ENCODE measurements at places on chromosomes 6 and 20. TPM values are rescaled to one million over a fixed set of nuclear protein-coding genes. Genes with fewer than 3 reads are reported as not detected.
A peak's percentile ranks its signal among the peaks of the same experiment; 100 is the strongest.

PRRT1 gene
- total RNA-seq: 1.6 TPM

TFAP2D gene
- not detected for total RNA-seq

LCA5 gene
- 3.6 TPM for total RNA-seq

ATP6V1G2 gene
- 2.7 TPM for total RNA-seq

SLPI gene
- total RNA-seq: 0.74 TPM

DNA sequence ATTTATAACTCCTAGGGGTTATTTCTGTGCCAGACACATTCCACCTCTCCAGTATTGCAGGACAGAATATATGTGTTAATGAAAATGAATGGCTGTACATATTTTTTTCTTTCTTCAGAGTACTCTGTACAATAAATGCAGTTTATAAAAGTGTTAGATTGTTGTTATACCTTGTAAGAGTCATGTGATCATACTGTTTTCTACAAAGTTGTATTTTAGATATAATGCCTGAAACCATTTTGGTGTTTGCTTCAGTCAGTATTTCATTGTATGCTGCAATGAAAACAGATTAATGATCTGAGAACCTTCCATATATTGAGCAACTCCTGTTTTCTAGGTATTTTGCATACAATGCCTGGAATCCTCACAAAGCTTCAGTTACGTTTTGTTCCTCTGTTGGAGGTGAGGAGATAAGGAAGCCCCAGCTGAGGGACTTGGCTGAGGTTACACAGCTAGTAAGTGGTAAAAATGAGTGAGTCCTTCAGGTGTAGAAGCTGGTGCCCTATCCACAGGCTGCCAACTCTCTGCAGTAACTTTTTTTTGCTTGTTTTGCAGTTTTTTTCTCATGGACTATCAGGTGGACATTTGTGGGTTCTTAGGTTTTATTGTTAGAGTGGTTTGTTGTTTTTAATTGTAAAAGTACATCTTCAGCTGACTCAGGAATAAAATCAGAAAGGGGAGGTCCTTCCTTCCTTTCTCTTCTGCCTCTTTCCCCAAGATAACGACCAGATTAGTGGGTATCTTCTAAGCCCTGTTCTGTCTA lies 11.6 kb downstream of the PDCD2 start:
- H3K4me3 ChIP-seq: no peak overlapping the region
- H3K4me1 ChIP-seq: no peaks in the 10 kb centered on the region
- DNase-seq: no peak
- no peaks in the 10 kb centered on the region for H3K27me3 ChIP-seq
- H3K27ac ChIP-seq: no peak overlapping the region
- peaks cover 42% of the 10 kb centered on the region for H3K36me3 ChIP-seq

DNA sequence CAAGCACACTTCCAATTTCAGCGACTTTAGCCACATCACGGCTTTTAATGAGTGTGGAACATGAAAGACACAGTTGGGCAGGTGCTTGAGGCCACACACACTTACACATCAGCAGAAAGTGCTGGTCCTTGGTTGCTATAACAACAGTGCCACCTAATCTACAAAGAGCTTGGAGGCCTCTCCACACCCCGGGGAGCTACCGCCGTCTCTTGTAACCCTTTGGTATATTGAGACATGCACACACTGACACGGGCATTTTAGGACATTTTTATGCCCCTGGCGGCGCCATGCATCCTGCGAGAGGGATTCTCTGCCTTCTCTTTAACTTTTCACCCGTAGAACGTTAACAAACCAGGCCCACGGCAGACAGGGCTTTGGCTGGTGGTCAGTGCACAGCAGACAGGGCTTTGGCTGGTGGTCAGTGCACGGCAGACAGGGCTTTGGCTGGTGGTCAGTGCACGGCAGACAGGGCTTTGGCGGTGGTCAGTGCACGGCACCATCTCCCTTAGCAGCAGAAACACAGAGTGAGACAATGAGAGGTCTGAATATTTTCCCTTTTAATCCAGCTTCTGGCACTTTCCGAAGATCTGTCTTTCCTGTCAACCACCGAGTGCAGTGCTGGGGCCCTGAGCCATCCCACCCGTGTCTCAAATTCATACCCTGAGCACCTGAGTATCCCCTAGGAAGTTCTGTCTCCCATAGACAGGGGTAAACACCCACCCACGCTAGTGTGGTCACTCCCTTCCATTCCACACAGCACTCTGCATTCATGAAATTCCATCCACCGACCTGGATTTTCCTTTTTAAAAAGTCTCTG lies 116.6 kb upstream of the RPS6KA2 start:
- H3K4me1 ChIP-seq: peaks cover 12% of the 10 kb centered on the region
- H3K36me3 ChIP-seq: no peaks in the 10 kb centered on the region
- H3K4me3 ChIP-seq: no peak overlapping the region
- no peaks in the 10 kb centered on the region for H3K27me3 ChIP-seq
- H3K27ac ChIP-seq: peak overlapping the region; percentile 49

DNA sequence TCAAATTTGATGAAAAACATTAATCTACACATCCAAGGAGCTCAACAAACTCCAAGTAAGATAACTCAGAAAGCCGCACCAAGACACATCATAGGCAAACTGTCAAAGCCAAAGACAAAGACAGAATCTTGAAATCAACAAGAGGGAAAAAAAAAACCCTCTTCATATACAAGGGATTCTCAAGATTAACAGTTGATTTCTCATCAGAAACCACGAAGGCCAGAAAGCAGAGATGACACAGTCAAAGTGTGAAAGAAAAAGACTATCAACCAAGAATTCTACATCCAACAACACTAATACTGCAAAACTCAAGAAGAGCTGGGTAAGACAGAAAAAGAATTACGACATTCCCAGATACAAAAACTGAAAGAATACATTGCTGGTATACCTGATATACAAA lies 73.8 kb downstream of the CDK19 start:
- peaks cover 44% of the 10 kb centered on the region for H3K36me3 ChIP-seq
- no peaks in the 10 kb centered on the region for H3K4me1 ChIP-seq
- H3K27ac ChIP-seq: no peak overlapping the region
- H3K27me3 ChIP-seq: peaks cover 3% of the 10 kb centered on the region
- no peak for DNase-seq

DNA sequence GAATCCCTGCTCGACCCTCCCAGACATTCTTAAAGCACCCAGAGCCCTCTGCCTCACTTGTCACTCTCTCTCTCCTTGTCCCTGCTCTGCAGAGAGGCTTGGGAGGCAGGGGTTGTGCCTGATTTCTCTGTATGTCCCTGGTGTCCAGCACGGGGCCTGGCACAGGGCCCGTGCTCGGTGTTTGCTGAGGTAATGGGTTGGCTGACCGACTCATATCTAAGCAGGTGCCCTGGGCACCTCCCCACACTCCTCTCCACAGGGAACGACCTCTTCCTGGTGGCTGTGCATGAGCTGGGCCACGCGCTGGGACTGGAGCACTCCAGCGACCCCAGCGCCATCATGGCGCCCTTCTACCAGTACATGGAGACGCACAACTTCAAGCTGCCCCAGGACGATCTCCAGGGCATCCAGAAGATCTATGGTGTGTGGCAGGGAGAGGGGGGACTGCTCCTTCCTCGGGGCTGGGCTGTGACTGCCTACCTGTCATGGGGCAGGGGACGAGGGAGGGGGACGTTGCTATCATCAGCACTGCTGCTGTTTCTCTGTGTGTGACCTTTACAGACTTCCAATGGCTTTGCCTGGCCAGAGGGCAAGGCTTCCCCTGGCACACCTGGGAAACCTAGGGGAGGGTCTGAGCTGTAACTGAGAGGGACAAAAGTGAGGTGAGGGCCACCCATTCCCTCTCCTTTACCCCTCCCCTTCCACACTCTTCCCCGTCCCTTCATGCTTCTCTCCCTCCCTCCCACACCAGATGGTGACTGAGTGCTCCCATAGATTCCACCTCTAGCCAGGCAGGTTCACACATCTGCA lies 14.2 kb downstream of the MMP24OS start:
- H3K4me1 ChIP-seq: peaks cover 60% of the 10 kb centered on the region
- H3K27me3 ChIP-seq: no peaks in the 10 kb centered on the region
- H3K27ac ChIP-seq: peak overlapping the region; percentile 99
- H3K36me3 ChIP-seq: no peaks in the 10 kb centered on the region
- DNase-seq: no peak
- H3K4me3 ChIP-seq: peak overlapping the region; percentile 43

GRCh38 chr20:41316051-41316450 lies 1.5 kb downstream of the ZHX3 start:
- DNase-seq: no peak
- peaks cover 15% of the 10 kb centered on the region for H3K4me1 ChIP-seq
- no peaks in the 10 kb centered on the region for H3K36me3 ChIP-seq
- H3K27me3 ChIP-seq: peaks cover 24% of the 10 kb centered on the region
- peak overlapping the region; percentile 75 for H3K4me3 ChIP-seq

DNA sequence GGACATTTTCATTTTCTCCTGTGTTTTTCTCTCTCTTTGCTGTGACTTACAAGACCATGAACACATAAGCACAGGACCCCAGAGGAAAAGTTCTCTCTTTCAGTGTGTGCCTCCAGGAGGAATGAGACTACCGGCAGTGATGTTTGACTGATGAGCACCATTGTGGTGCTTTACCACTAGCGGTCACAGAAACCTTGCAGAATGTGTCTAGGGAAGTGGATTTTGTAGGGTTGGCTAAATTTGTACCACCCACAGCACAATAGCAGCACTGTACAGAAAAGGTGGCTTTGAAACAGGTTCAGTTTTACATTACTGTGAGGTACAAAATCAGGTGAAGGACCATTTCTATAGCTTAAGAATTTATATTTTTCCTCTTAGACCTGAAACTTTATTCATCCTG lies 301.9 kb upstream of the SUPT3H start:
- peaks cover 19% of the 10 kb centered on the region for H3K4me1 ChIP-seq
- no peak for DNase-seq
- H3K36me3 ChIP-seq: peaks cover 3% of the 10 kb centered on the region
- H3K27me3 ChIP-seq: peaks cover 12% of the 10 kb centered on the region
- H3K27ac ChIP-seq: no peak overlapping the region

GRCh38 chr6:126285871-126286365 lies 54.0 kb upstream of the CENPW start:
- no peak overlapping the region for H3K27ac ChIP-seq
- H3K27me3 ChIP-seq: no peaks in the 10 kb centered on the region
- H3K36me3 ChIP-seq: no peaks in the 10 kb centered on the region

Measured in WTC11 (cell line).